ENCODE measurements at places on chromosomes 6 and 20. TPM values are rescaled to one million over a fixed set of nuclear protein-coding genes. Genes with fewer than 3 reads are reported as not detected.

The RSPH3 gene
- 9.5 TPM for total RNA-seq

DNA sequence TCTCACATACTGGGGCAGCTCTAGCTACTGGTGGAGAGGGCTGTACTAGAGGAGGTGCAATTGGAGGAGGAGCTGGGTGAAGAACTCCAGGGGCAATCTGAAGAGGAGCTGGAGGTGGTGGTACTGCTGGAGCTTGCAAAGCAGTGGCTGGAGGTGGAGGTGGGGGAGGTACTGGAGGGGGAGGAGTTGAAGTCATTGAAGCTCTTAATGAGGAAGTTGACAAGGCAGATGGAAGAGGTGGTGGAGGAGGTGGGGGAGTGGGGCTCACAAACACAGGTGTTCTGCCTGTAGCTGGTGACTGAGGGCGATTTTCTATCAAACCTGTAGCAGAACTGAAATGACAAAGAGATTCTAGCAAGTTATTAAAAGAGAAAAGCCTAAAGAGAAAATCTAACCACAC, 77.6 kb downstream of the WASF1 start:
- DNase-seq: no peak

- DNase-seq: peak; percentile 65
Measured at GRCh38 chr6:138250513-138251247, 32.4 kb upstream of the PBOV1 start.

DNA sequence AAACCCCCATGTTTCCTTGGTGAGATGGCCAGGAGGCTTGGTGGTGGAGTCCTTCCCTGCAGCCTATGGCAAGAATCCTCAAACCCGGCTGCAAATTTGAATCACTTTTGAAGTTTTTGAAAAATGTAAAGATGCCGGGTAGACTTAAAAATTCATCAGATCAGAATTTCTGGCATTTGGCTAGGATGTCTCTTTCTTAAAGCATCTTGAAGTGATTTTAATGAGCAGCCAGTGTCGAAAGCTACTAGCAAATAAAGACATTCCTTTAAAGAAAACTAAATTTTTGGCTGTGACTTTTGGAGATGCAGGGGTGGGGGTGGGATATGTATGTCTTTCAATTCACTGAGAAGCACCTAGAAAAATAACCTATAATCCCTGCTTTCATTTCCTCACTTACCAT, 25.6 kb upstream of the NOX3 start:
- no peak for DNase-seq

GRCh38 chr6:54086439-54086838, 24.8 kb upstream of the MLIP start:
- DNase-seq: no peak

The ARFGEF3 gene
- 0.88 TPM for total RNA-seq

DNA sequence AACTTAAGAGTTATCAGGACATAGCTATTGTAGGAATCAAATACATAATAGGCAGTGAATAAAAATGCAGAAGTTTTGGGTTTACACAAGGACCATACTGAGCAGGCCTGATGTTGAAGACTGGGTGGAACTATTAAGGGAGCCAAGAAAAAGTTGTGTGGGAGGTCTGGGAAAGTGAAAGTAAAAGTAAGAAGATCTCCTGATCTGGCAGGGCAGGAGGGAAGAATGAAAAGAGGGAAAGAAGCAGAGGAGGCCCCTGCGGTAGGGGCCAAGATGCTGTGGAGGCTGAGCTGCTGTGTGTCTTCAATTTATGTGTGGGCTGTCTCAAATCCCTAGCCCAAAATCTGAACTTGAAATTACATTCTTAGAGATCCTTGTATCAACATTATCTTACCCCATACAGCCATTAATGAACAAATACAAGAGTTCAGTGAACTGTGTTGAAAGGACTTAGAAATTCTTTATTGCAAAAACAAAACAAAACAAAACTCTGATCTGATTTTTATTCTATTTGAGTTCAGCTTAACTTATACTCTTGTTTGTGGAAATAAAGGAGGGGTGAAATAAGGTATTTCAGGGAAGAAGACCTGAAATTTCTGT, 1183.8 kb downstream of the HACE1 start:
- no peak for DNase-seq
